CD4-positive, alpha-beta T cell treated with Interleukin-6 for 4 hours (primary cell): ENCODE measurements at places on chromosomes 5 and 9.

DNA sequence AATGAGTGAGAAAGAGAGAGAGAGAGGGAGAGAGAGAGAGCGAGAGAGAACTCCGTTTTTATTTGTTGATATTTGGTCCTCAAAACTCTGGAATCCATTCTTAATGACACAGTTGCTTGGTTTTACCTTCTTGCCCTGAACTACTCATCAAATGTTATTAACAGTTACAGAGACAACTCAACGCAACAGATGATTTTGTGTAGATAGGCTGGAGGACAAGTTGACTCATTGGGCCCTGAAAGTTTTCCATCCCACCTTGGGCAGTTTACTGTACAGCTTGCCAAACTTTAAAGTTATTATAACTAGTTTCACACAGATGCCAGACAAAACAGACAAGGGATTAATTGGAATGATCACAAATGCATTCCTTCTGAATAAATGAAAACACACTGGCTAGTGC lies 339.9 kb downstream of the ARL15 start:
- DNase-seq: no peak

- no peak for DNase-seq
Observed at GRCh38 chr5:10286162-10286861, 21.4 kb downstream of the CMBL start.

GRCh38 chr9:112654282-112654681 lies 63.6 kb downstream of the INIP start:
- DNase-seq: no peak

GRCh38 chr9:72262063-72262462 lies 102.9 kb downstream of the ZFAND5 start:
- no peak for DNase-seq

DNA sequence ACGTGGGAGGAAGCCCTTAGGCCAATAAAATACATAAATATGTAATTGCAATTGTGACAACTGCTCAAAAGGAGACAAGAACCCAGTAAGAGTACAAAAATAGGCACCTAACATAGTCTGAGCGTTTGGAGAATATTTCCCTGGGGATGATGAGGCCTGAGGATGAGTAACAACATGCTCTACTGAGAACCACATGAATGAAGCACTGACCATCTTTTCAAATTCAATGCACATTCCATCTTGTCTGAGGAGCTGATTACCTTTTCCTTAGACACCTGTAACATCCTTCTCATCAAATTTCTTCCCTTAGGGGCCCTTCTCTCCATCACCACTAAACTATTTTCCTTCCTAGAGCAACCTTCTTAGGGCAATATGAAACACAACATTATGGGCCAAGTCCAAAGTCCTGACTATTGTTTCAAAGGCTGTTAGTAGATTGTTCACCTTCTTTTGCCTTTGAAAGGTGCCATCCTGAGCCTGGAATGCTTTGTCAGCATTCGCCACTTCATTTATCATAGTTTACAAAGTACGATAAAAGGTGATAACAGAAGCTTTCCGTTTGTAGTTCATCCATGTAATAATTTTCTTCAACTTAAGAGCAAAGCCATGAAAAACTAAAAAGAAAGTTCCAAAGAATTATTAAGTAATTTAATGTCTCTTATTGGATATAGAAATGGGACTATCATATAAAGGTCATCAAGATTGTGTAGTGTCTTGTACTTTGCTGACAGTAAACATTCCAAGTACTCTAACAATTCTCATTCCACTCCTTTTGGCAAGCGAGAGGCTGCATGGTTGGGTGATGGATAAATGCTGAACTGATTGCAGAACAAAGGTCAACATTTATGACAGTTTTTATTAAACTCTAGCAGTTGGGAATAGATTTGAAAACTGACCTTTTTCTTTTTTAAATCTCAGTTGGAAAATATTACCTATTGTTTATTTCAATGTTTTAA lies 471.3 kb downstream of the PDE4D start:
- no peak for DNase-seq

DNA sequence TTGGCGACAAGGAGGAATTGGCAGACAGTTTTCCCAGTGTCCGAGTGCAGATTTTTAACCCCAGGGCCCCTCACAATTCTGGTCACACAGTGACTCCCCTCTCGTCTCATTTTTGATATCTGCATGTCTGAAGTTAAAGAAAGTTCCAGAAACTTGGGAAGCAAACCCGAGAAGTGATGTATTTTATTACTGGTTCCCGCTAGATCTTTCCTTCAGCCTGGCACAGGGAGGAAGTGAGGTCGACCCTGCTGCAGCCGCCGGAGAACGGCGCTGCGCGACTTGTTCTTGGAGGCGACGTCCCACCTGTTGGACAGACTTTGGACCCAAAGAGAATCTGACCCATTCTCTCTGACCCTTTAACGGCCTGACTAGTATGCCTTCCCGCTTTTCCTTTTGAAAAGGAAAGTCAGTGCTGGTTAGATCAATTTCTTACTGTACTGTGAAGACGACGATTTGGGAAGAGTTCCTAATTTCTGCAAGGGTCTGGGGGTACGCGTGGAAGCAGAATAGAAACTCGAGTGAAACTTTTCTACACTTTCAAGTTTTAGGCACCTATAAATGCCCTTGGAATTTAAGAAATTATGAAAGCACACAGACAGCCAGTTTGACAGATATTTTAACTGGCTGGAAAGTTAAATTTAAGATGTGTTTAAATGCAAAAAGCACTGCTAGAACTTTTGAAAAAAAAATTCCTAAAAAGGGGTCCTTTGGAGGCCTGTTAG lies 744 bp downstream of the OTULIN start:
- peak; percentile 35 for DNase-seq

- no peak for DNase-seq
Observed at GRCh38 chr5:133340822-133341221, 271.5 kb downstream of the FSTL4 start.

GRCh38 chr5:155044591-155044990 lies 31.0 kb downstream of the KIF4B start:
- DNase-seq: no peak

GRCh38 chr5:84378420-84378819 lies 6.3 kb downstream of the EDIL3 start:
- DNase-seq: no peak

GRCh38 chr9:26260238-26260637 lies 582.0 kb upstream of the TUSC1 start:
- no peak for DNase-seq

DNA sequence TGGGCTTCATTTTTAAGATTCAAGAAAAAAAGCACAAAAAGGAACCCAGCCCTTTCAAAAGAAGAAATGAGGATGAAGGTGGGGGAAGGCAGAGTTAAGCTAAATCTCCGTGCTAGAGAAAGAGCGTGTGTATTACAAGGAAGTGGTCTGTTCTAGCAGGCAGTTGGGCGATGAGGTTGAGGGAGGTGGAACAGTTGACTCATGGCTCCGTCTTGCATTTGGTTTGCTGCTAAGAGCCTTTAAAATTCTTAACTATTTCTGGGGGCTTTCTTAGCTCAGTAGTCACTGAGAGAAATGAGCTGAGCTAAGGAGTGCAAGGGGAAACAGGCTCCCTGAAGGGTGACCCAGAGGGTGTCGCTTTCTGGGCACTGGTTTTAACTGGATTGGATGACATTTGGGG lies 117.4 kb downstream of the GCNT1 start:
- DNase-seq: peak; percentile 34

DNA sequence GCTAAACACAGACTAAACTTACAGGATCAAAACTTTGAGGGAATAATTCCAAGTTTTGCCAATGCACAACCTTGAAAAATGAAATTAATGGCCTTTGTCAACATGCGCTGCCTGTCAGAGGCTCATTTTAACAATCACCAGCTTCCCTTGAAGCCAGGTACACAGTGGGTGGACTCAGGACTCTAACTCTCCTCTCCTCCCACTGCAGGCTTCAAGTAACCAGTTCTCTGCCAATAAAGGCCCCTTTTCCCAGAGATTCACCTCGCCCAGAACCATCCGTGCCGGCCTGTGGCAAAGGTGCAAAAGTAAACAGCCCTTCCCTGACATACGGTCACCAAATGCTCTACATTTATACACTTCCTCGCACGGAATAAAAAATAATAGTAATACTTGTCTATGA lies 18.4 kb upstream of the FBP2 start:
- no peak for DNase-seq

- DNase-seq: no peak
Observed at GRCh38 chr9:135921749-135922310, 14.5 kb upstream of the CAMSAP1 start.

- DNase-seq: no peak
Observed at GRCh38 chr5:17441351-17441750, 56.7 kb upstream of the TAF11L2 start.

- DNase-seq: no peak
Observed at GRCh38 chr5:172707285-172708182, 63.5 kb downstream of the DUSP1 start.

- no peak for DNase-seq
Observed at GRCh38 chr9:75624998-75625397, 265.5 kb upstream of the PCSK5 start.

GRCh38 chr5:171684169-171684568 lies 101.4 kb upstream of the SMIM23 start:
- no peak for DNase-seq

DNA sequence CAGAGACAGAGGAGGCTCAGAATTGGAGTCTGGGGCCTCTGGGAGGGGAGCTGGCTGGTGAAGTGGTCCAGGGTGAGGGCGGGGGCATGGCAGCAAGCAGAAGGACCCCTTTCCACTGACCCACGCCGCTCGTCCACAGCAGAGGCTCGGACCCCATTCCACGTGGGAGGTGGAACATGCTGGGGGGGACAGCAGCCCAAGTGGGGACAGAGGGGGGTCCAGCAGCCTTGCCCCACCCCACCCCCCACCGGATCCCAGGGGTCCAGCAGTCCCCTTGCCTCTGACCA lies 25.4 kb upstream of the NKD2 start:
- no peak for DNase-seq

GRCh38 chr5:10475931-10476676 lies 34.4 kb downstream of the ROPN1L start:
- no peak for DNase-seq

DNA sequence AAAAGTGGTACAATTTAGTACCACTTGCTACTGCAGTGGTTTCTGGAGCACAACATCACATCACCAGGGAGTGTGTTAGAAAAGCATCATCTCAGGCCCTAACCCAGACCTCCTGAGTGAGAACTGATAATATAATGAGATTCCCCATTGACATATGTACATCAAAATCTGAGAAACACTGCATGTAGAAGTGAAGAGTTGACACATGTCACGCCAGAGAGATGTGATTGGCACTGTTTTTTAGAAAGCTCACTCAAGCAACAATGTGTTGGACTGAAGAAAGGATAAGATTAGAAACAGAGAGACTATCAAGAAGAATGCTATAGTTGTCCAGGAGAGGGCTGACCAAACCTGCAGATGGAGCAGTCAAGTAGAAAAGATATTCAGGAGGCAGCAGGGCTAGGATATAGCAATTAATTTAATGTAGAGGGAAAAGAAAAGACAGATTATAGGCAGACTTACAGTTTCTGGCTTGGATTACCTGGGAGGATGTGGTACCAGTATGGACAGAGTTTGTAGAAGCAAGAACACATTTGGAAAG lies 324.4 kb upstream of the ADAMTSL1 start:
- no peak for DNase-seq

GRCh38 chr5:144465441-144465840 lies 294.8 kb downstream of the KCTD16 start:
- no peak for DNase-seq

DNA sequence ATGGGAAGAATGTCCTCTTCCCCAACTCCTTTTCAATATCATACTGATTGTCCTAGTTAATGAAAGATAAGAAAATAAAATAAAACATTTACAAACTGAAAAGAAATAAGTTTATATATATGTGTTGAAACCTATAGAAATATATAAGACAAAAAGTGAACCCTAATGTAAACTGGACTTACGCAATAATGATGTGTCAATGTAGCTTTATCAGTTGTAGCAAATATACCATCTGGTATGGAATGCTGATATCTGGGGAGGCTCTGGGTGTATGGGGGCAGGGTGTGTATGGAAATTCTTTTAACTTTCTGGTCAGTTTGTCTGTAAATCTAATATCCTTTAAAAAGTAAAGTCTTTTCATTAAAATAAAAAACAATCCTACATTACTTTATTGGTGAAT lies 603.9 kb downstream of the DMRTA1 start:
- no peak for DNase-seq

- DNase-seq: no peak
Observed at GRCh38 chr9:131800366-131800765, 60.5 kb upstream of the RAPGEF1 start.

DNA sequence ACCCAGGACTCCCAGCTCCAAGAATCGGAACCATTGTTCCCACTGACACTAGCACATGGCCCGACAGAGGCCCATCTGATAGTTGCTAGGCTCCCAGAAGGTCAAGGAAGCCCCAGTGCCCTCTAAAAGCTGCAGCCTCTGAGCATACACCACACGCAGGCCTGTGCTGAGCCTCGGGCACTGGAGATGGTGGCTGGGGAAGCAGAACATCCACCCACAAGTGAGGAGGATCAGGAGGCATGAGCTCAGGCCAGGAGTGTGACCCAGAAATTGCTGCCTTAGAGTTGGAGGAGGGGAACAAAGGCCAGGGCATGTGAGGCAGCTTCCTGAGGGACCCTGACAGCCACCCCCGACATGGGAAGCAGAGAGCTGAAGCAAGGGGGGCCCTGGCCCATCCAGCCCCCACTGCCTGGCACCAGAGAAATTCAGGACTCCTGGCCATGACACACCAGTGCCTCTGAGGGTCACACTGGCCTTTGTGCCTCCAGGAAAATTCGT lies 21.4 kb downstream of the IPPK start:
- no peak for DNase-seq

DNA sequence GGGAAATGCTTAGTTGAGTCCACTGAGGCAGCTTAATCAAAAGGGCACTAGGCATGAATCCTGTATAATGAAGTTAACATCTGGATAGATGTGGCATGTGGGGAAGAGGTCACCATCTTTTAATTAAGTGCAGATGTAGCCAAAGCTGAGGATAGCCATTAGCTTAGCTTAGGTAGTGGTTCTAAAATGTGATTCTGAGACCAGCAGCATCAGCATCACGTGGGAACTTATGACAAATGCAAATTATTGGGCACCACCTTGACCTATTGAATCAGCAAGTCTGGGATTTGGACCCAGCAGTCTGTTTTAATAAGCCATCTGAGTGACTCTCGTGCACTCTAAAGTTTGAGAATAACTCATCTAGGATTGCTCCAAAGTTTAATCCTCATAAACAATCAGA lies 63.8 kb downstream of the SNCAIP start:
- DNase-seq: no peak

- peak; percentile 72 for DNase-seq
Observed at GRCh38 chr5:151086905-151087360, 6.1 kb upstream of the TNIP1 start.

GRCh38 chr9:129685933-129686259 lies 20.4 kb downstream of the PRRX2 start:
- no peak for DNase-seq

GRCh38 chr5:161600156-161600555 lies 53.6 kb upstream of the GABRB2 start:
- no peak for DNase-seq

GRCh38 chr5:6700074-6700684 lies 13.1 kb upstream of the TENT4A start:
- no peak for DNase-seq

- no peak for DNase-seq
Observed at GRCh38 chr5:168699002-168699401, 119.8 kb upstream of the PANK3 start.
